ENCODE measurements at places on chromosomes 3 and 15.

GRCh38 chr3:156109989-156110388, 10.4 kb upstream of the KCNAB1 start:
- no peak for DNase-seq

DNA sequence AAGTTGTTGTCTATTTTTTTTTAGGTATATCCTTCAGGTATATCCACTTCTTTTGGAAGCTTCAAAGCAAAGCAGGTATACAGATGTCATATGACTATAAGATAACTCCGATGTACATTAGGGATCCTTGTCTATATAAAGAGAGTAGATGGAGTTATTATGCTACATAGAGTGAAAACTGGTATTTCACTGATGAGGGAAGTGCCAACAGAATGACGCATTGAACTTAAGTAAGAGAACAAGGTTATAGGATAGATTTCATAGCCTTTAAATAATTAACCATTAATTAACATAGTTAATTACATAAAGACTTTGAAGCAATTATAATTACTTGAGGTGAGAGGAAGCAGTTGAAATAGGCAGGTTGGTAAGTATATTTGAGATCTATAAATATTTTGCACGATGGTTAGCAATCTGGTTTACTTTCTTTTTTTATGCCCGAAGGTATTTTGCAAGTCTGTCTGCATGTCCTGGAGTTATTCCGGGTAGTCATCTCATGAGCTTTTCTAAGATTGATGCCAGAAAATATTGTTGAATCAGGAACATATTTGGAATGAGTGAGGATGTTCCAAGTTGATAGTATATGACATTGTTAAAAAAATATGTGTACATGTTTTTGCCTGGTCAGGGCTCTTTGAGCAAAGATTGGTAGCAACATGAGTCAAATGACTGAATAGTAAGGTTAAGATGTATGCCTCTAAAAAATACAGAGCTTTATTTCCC, 299.5 kb upstream of the KCNMB2 start:
- peak; percentile 28 for DNase-seq

DNA sequence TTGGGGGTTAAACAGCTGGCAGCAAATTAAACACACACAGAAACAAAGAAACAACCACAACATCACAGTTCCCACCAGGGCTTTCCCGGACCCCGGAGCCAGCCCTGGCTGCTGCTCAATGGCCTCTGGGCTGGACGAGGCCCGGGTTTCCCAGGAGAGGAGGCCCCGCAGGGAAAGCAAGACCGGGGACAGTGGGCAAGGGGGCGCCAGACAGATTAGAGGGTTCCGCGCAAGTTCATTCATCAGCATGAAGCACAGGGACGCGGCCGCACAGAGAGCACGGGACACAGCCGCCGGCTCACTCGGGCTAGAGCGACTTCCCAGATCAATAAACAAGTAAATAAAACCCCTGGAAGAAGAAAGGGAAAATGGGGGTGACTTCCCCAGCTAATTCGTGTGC, 66.4 kb upstream of the RPL32 start:
- DNase-seq: no peak

- no peak for DNase-seq
These were observed 15.0 kb upstream of the SOX2 start for GRCh38 chr3:181696626-181697230.

GRCh38 chr3:46947546-46947901, 29.0 kb downstream of the CCDC12 start:
- no peak for DNase-seq
